Cardiac septum (tissue), 1 donor: ENCODE measurements at places on chromosomes 3 and 15. TPM values are rescaled to one million over a fixed set of nuclear protein-coding genes. Genes with fewer than 3 reads are reported as not detected.

The MASP1 gene
- total RNA-seq = 59.7 TPM

The ABHD17C gene
- 8.5 TPM for total RNA-seq

The OSTN gene
- 0.48 TPM for total RNA-seq

The CILP gene
- total RNA-seq = 24.0 TPM

The CP gene
- 8.1 TPM for total RNA-seq

The GCSAM gene
- not detected for total RNA-seq

The CHRM5 gene
- total RNA-seq = not detected

The SH2D7 gene
- total RNA-seq = not detected

The ABHD14A gene
- 12.5 TPM for total RNA-seq

The DNAJB11 gene
- 34.3 TPM for total RNA-seq

The FETUB gene
- total RNA-seq = not detected

The TLNRD1 gene
- total RNA-seq = 7.3 TPM

DNA sequence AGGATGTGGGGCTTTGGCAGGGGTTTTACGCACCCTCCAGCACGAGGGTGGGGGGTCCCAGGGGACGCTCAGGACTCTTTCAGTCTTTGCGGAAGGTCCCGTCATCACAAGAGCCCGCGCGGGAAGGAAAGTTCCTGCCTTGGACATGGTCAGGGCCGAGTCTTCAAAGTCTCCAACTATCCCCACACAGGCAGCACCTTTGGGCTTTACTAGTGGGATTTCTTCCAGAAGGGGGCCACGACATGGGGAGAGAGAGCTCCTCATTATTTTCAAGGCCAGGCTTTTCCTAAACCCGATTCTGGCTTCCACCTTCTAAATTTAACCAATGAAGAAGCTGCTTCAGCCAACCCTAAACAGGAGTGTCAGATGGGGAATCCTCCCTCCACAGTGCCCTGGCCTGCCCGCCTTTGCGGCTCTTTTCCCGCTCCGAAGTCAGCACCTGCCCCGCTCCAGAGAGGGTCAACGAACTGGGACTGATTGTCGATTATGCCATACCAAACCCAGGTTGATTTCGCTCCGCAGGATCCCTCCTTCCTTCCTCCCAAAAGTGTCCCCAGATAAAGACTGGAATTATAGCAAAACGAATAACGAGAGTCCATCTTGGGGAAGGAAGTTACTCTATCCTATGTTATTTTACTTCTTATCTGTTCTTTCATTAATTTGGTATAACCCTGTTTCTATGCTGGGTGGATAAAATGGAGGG, 11.0 kb downstream of the SHOX2 start:
- no peak for DNase-seq

- no peak for DNase-seq
Measured at GRCh38 chr3:124919756-124920155, 14.8 kb downstream of the MUC13 start.

DNA sequence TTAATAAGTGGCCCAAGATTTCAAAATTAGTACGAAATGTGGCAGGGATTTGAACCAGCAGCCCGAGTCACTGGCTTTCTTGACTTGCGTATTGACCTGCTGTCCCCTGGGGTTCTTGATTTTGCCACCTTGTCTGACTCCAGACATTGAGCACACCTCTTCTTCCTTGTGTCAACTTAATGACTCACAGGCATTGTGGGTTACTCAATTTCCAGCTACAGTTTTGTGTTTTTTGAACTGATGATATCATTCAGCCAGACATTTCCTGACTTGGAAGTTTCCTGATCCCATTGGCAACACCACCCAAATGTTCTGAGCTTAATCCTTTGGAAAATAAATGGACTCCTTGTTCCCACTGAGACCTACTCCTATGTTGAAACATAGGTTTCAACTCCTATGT, 64.2 kb downstream of the MOBP start:
- DNase-seq = no peak

GRCh38 chr15:79282371-79283251, at the start of gene ANKRD34C:
ANKRD34C (plus strand) TSS chr15:79282722; CDS start chr15:79293285, 10,563 bp downstream.
- no peak for DNase-seq

- no peak for DNase-seq
Measured at GRCh38 chr3:46372492-46373359, 2.0 kb downstream of the CCR5 start.

DNA sequence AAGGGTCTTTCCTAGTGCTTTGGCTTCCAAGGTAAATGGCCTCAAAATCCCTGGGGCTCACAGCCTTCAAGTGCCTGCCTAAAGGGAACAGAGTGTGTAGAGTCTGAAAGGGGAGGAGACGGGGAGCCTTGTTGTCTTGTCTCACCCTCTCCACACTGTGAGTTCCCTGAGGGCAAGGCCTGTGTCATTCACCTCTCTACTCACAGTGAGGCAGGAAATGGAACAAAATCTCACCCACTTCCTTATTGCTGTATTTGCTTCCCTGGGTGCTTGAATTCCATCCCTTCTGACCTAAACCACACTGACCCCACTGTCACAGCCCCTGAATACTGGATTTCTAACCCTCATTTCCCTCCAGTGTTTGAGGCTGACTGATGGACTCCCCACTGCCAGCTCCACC, 197.5 kb downstream of the EPHB1 start:
- no peak for DNase-seq

DNA sequence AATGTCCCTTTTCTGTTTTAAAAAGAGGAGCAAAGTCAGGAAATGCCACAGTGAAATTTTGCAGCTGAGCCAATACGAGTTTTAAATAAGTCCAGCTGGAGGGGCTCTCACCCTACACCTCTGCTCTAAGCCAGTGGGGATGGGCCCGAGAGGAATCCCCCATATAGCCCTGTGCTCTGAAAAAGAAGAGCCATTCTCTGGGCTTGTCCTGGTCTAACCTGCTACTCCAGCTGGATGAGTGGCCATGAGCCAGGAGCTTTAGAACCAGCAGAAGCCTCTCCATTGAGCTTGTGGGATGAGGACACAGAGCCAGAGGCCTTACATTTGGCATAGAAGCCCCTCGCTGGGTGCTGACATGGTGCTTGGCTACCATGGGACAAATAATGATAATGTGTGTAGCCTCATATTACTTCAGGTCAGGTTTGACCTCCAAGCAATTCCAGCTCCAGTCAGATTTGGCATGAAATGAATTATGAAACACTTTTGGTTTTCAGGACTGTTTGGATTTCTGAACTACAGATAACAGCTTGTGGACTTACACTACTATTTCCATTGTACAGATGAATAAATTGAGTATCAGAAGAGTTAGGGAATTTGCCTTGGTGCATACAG, 172.4 kb downstream of the CHST2 start:
- DNase-seq = no peak

DNA sequence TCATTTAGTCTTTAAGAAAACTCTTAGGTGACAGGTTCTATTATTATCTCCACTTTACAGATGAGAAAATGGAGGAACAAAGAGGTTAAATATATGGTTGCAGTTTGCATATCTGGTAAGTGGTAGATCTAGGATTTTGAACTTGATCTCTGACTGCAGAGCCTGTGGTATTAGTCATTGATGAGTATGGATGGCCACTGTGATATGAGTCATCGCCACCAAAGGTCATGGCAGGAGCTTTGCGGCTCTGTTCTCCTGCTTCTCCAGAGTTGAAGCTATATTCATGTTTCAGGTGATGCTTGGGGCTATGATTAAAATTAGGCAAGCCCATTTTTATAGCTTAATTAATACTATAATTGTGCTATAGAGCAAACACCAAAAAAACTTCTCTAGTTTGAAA, 306.2 kb upstream of the DPPA4 start:
- DNase-seq = no peak

- no peak for DNase-seq
Measured at GRCh38 chr15:77483425-77484140, 62.9 kb downstream of the HMG20A start.

- DNase-seq = no peak
Measured at GRCh38 chr15:66948294-66948693, 117.1 kb upstream of the SMAD3 start.

DNA sequence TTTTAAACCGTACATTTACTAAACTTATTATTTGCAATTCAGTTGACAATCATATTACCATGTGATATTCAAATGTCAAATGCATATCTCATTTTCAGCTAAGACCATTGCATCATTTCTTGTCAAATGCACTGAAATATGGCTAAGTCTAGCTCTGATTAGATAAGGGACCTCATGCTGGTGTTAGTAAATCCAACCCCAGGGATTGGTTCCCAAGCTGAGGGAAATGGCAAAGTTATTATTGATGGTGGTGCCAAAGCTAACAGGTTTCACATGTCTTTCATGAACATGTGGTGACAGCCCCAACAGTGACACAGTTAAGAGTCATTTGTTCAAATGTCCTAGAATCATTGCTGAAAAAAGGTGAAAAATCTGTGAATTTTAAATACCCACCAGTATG, 641.1 kb downstream of the MECOM start:
- DNase-seq = no peak

- no peak for DNase-seq
Measured at GRCh38 chr3:104245261-104245660, 1121.4 kb upstream of the ALCAM start.

GRCh38 chr15:47364230-47365141, 352.8 kb upstream of the SEMA6D start:
- no peak for DNase-seq

GRCh38 chr3:61451841-61452240, 109.5 kb upstream of the PTPRG start:
- DNase-seq = no peak

DNA sequence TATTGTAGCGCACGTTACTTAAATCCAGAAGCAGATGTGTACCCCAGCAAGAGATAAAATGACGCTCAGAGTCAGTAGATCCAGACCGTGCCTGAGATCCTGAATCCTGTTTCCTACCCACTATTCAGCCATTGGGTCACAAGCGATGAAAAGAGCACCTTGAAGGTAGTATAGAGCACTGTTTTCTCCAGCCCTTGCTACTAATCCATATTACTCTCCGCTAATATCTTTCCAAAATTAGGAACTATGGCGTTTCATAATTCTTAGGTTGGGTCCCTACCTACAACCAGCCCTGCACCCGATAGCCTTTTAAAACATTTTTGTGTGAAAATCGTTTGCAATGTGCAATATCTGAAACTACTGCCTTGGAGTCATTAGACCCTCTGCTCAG, 596 bp downstream of the BTD start:
- no peak for DNase-seq

DNA sequence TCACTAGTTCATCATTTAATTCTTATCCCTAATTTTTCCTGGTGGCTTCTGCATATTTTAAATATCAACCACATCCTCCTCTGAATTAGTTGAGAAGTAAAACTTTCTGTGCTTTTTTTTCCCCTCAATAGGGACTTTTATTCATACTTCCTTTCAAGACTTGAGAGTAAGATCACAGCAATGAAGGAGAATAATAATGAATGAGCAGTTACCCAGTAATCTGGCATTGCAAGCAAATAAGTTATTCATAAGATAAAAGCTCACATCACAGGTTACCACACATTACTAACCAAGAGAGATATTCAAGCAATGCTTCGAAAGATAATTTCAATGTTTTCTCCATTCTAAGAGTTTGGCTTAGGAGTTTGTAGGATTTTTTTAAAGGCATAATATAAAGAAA, 50.3 kb downstream of the BTLA start:
- no peak for DNase-seq

DNA sequence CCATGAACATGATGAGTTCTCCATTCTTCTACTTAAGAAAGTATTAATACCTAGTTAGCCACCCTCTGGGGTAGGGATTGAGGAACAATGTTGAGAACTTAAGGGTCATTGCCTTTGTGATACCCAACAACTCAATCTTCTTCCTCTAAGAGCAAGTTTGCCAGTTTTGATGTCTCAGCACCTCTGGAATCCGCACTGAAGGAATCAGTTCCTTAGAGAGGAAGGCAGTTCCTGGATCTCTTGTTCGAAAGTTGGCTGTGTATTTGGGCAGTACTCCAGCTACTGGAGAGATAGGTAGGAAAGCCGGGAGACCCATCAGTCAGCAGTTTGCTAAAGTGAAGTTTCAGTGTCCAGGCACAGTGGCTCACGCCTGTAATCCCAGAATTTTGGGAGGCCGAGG, 35.6 kb upstream of the MTHFS start:
- DNase-seq = no peak

DNA sequence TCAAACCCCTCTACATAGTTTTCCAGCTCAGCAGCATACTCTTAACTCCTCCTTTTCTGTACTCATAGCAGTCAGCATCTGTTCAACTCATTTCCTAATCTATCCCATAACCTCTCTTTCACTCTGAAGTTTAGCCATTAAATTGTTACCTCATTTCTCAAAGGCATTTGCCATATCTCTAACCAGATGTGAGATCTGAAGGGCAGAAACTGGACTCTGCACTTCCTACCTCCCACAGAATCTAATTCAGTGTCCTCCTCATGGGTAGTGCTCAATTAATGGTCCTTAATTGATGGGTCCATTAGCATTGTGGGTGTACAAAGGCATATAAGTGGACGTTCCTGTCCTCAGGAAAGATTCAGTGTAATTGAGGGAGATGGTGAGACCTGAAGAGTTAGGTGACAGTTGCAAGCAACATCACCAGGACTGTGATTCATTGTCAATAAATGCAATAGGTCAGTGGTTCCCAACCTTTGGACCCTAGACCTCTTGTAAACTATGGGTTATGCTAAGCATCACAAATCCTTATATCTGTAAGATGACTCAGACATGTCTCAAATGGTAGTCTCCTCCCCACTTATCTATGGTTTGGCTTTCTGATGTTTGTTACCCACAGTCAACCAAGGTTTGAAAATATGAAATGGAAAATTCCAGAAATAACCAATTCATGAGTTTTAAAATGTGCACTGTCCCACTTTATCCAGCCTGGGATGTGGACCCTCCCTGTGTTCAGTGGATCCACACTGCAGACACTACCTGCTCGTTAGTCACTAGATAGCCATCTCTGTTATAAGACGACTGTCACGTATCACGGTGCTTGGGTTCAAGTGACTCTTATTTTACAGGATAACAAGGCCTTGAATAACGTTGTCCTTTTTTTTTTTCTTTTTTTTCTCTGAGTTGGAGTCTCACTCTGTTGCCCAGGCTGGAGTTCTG, 25.0 kb upstream of the UACA start:
- DNase-seq = no peak

- no peak for DNase-seq
Measured at GRCh38 chr3:106071306-106071705, 202.5 kb upstream of the CBLB start.

DNA sequence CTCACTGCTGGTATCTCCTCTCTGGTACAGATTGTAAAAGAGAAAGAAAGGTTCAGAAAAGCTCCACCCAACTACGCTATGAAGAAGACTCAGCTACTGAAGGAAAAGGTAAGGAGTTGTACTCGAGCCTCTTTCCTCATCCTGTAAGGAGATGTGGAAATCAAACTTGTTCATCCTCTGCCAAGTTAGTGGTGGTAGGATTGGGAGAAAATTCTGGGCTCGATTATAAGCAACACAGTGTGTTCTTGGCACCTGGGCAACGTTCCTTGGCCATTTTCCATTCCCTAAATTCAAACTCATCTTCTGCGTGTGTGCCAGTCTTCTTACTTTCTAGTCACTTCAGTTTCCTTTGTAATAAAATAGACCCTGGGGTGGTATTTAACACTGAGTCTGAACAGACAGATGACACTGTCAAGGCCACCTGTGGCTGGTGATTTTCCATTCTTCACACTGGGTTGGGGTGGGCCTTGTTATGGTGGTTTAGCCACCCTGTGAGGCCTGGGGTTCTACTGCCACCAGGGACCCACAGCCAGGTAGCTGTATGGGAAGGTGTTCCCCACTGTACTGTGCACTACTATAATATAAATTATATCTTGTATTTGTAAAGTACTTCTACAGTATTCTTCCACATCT, 17.1 kb upstream of the ITPKA start:
- peak; percentile 12 for DNase-seq
